Gastroesophageal sphincter (tissue), 4 donors: ENCODE measurements at places on chromosomes 4 and X.

GRCh38 chrX:131577999-131578734 is 34.3 kb downstream of the OR13H1 start:
- no peaks in the 10 kb centered on the region for H3K4me1 ChIP-seq
- no peaks in the 10 kb centered on the region for H3K36me3 ChIP-seq
- no peak for ATAC-seq
- no peaks in the 10 kb centered on the region for H3K27me3 ChIP-seq
- no peak overlapping the region for H3K27ac ChIP-seq

- H3K27me3 ChIP-seq = no peaks in the 10 kb centered on the region
- no peaks in the 10 kb centered on the region for H3K36me3 ChIP-seq
- no peak for ATAC-seq
- H3K4me3 ChIP-seq = no peak overlapping the region
These were observed 104.5 kb downstream of the IRF2 start for GRCh38 chr4:184369871-184370270.

DNA sequence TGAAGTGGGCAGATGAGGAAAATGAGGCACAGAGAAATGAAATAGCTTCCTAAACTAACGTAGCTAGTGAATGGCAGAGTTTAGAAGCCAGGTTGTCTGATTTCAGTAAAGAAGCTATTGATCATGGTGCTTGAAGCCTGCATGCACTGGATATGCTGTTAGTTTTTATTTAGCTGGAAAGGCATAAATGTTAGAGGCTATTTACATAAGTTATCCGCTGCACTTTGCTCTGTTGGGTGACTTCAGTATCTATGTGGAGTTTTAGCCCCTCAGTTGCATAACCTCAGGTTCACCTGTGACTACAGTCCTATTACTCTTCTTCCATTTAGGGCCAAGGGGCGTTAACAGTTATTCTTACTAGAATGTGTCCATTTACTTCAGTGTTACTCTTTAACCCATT is 522.4 kb upstream of the RPS6KA3 start:
- H3K27me3 ChIP-seq = no peaks in the 10 kb centered on the region
- no peak overlapping the region for H3K4me3 ChIP-seq
- H3K27ac ChIP-seq = no peak overlapping the region
- H3K4me1 ChIP-seq = no peaks in the 10 kb centered on the region

GRCh38 chrX:48045410-48046311 is 25.8 kb downstream of the ZNF630 start:
- peak; percentile 67 for ATAC-seq
- no peaks in the 10 kb centered on the region for H3K4me1 ChIP-seq
- H3K27me3 ChIP-seq = no peaks in the 10 kb centered on the region
- no peak overlapping the region for H3K4me3 ChIP-seq
- peak overlapping the region; percentile 37 for H3K27ac ChIP-seq

DNA sequence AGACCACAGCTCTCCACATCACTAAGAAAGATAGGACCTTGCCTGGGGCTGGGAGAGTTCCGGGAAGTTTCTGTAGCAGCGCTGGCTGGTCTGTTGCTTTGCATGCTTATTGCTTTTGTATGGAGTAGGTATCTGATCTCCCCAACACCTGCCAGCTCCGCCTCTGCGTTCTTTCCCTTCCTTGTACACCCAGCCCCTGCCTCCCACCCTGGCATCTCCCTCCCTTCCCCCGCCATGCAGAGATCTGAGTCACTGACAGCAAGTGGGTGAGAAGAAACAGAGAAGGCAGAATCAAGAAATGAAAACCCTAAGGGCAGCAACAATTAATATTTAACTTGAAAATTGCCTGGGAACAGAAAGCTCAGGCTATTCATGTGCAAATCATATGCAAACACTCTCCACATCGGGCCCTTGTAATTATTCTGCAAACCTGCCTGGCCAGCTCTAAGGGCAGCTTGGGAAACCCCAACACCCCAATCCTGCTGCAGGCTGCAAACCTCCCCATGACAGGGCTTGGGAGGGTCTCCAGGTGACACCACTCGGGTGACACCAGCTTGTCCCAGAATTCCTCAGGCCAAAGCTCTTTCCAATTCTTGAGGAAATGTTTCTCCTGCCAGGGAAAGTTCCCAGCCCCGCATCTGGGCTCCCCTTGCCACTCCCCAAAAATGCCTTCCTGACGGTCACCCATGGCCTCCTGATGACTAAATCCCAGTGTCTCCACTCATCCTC is 257.2 kb downstream of the FBXW7 start:
- ATAC-seq = no peak
- no peaks in the 10 kb centered on the region for H3K36me3 ChIP-seq
- no peaks in the 10 kb centered on the region for H3K4me1 ChIP-seq
- H3K27me3 ChIP-seq = no peaks in the 10 kb centered on the region
- H3K27ac ChIP-seq = no peak overlapping the region
- H3K4me3 ChIP-seq = no peak overlapping the region

DNA sequence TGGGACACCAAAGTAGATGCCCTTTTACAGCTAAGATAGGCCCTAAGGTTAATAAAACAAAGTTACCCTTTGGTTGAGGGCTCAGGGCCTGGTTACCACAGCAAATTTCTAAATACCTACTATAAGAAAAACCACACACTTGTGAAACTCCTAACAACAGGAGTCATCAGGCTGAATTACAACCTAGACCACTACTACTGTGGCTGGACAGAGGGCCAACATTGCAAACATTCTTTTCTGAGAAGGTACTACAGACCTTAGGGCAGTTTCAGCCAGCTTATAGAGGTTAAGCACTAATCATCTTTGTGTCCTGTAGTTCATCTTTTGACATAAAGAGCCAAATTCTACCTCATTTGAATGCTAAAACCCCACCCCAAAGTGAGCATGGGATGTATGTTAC is 504.0 kb downstream of the RAPGEF2 start:
- ATAC-seq = no peak
- H3K4me3 ChIP-seq = no peak overlapping the region
- H3K27me3 ChIP-seq = no peaks in the 10 kb centered on the region
- no peak overlapping the region for H3K27ac ChIP-seq

GRCh38 chr4:139973015-139973414 is 181.0 kb downstream of the MAML3 start:
- no peak for ATAC-seq
- peak overlapping the region; percentile 45 for H3K27ac ChIP-seq
- no peaks in the 10 kb centered on the region for H3K36me3 ChIP-seq
- no peak overlapping the region for H3K4me3 ChIP-seq
- H3K27me3 ChIP-seq = no peaks in the 10 kb centered on the region
- H3K4me1 ChIP-seq = peaks cover 16% of the 10 kb centered on the region

DNA sequence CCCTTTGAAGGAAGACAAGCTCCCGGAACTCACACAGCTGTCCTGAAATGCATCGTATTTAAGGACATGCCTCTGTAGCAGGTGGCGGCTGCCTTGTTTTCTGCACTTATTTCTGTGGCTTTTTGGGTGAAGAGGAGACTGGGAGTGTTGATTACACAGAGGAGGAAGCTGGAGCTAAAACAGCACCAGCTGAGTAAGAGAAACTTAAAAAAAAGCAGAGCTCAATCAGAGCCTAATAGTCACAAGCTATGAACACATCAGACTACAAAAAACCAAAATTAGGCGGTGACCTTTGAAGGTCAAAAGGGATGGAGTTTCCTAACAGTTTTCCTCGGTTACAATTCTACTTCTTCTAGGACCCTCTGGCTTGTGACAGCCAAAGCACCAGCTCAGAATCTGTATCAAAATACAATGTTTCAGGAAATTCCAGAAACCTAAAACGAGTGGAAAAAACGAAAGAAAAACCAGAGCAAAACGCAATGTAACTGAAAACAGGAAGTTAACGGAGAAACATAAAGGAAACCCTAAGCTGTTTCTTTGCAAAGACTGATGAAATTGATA is 13.5 kb downstream of the PRKX start:
- H3K27me3 ChIP-seq = no peaks in the 10 kb centered on the region
- no peak overlapping the region for H3K27ac ChIP-seq
- H3K36me3 ChIP-seq = no peaks in the 10 kb centered on the region

GRCh38 chr4:77044461-77045150 is 31.2 kb downstream of the CCNI start:
- H3K36me3 ChIP-seq = peaks cover 50% of the 10 kb centered on the region
- no peaks in the 10 kb centered on the region for H3K4me1 ChIP-seq
- no peak overlapping the region for H3K4me3 ChIP-seq
- H3K27ac ChIP-seq = no peak overlapping the region
- ATAC-seq = peak; percentile 54

- peaks cover 5% of the 10 kb centered on the region for H3K36me3 ChIP-seq
- no peaks in the 10 kb centered on the region for H3K27me3 ChIP-seq
- no peaks in the 10 kb centered on the region for H3K4me1 ChIP-seq
These were observed 17.7 kb upstream of the XKRX start for GRCh38 chrX:100946299-100946927.

DNA sequence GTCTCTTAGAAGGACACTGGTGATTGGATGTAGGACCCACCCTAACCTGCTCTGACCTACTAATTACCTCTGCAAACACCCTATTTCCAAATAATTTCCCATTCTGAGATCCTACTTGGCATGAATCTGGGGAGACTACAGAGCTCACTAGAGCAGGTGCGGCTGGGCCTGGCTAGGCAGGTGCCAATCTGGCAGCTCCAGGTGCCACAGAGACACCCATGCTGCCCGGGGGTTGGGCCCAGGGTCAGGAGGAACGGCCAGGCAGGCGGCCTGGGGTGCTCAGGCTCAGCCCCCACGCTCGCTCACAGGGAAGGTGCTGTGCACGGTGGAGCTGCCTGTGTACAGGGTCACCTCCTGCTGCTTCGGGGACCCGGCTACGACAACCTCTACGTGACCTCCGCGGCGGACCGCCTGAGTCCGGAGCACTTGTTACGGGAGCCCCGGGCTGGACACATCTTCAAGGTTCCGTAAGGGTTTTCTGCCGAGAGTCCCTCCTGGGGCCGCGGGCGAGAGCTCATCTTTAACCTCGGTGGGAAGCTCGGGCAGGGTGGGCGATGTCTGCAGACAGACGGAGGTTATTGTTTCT is 26.5 kb upstream of the PLCXD1 start:
- H3K4me3 ChIP-seq = no peak overlapping the region
- no peaks in the 10 kb centered on the region for H3K4me1 ChIP-seq
- no peak for ATAC-seq
- peaks cover 13% of the 10 kb centered on the region for H3K27me3 ChIP-seq
- no peaks in the 10 kb centered on the region for H3K36me3 ChIP-seq
- no peak overlapping the region for H3K27ac ChIP-seq

DNA sequence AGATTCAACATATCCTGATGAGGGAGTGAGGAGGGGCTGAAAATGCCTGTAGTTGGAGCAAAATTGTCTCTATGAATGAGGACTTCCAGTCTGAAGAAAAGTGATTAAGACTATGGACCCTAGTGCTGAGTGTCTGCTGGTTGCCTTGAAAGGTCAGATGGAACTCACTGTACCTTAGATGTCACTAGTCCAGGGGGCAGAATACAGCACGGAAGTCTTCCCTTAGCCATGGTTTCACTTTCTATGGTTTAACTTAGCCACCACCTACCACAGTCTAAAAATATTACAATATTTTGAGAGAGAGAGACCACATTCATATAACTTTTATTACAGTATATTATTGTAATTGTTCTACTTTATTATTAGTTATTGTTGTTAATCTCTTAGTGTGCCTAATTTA is 223.1 kb downstream of the FMR1NB start:
- H3K27me3 ChIP-seq = no peaks in the 10 kb centered on the region
- H3K36me3 ChIP-seq = no peaks in the 10 kb centered on the region
- no peak overlapping the region for H3K27ac ChIP-seq
- H3K4me3 ChIP-seq = no peak overlapping the region
- H3K4me1 ChIP-seq = no peaks in the 10 kb centered on the region
- ATAC-seq = no peak

DNA sequence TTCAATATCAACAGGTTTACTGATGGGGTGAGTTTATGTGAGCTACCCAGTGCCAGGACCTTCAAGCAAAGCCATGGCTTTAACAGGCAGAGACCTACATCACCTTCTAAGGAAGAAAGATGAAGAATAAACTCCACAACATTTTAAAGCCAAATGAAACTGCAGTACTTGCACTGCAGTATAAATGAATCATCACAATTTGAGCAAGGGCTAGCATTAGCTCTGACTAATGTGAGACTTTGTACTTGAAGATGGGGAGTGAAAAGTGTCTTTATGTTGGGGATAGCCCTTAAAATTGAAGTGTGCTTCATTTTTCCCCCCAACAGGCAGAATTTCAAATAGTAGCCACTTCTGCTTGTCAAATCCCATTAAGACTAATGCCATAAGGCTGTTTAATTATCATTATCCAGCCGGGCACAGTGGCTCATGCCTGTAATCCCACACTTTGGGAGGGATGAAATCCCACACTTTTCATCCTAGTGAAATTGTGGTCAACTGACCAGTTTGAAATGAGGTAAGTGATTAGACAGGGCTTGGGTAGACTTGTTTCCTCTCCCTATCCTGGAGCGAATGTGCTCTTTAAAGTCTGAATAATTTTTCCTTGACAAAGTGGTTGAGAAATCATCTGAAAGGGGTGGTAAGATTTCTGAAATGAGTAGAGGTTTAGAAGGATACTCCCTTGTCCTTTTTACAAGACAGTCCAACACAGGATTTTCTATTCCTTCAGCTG is 27.2 kb upstream of the GPR34 start:
- ATAC-seq = no peak
- H3K36me3 ChIP-seq = no peaks in the 10 kb centered on the region
- H3K4me1 ChIP-seq = peaks cover 30% of the 10 kb centered on the region
- no peak overlapping the region for H3K27ac ChIP-seq
- H3K4me3 ChIP-seq = no peak overlapping the region

DNA sequence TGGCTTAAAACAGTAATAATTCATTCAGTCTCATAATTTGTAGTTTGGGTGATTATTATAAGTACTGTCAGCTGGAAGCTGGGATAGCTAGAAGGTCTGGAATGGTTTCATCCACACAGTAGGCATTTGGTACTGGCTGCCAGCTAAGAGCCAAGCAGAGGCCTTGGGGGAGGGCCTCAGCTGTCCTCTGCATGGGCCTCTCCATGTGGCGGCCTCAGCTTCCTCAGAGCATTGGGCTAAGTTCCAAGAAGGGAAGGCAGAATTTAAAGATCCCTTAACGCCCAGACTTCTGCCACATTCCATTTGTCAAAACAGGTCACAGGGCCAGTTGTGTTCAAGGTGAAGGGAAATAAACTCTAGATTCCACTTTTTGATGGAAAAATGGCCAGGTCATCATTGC is 93.3 kb downstream of the NEUROG2 start:
- no peak for ATAC-seq
- H3K27me3 ChIP-seq = no peaks in the 10 kb centered on the region

DNA sequence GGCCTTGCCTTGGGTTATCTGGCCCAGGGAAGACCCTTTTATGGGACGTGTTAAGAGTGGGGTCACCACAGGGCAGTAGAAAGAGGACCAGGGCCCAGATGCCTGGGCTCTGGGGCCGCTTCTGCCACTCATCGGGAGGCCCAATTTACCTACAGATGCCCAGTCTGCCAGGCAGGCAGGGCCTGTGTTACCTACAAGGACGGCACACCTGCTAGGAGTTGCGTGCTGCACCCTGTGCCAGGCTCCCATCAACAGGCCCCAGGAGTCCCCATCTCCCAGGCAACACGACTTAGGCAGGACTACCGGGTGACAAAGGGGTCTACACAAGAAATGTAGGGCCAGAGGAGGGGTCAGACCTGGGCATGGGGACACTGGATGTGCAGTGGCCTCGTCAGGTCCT is 34.6 kb downstream of the WDR1 start:
- H3K27me3 ChIP-seq = no peaks in the 10 kb centered on the region

GRCh38 chr4:128353791-128354190 is 66.2 kb upstream of the PGRMC2 start:
- no peak overlapping the region for H3K27ac ChIP-seq
- no peak for ATAC-seq
- H3K36me3 ChIP-seq = no peaks in the 10 kb centered on the region
- no peak overlapping the region for H3K4me3 ChIP-seq
